ENCODE measurements at places on chromosomes 3 and 15.

- H3K4me1 ChIP-seq: no peaks in the 10 kb centered on the region
- H3K4me3 ChIP-seq: no peak overlapping the region
- no peaks in the 10 kb centered on the region for H3K36me3 ChIP-seq
- no peak for DNase-seq
- H3K27me3 ChIP-seq: no peaks in the 10 kb centered on the region
These were observed 8.3 kb upstream of the LMOD3 start for GRCh38 chr3:69130689-69131088.

DNA sequence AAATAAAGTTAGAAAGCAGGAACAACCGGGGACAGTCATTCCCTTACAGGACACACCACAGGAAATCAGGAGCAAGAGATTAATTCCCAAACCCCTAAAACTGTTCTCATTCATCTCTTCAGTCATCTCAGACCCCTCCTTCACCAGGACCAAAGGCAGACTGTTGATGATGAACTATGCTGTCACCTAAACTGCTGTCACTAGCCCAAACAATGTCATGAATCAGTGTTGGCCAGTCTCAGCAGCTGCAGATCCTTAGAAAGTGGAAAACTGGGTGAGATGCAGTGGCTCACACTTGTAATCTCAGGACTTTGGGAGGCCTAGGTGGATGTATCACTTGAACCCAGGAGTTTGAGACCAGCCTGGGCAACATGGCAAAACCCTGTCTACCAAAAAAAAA is 909.6 kb downstream of the ROBO1 start:
- H3K4me3 ChIP-seq: no peak overlapping the region
- DNase-seq: no peak
- no peaks in the 10 kb centered on the region for H3K4me1 ChIP-seq
- no peak overlapping the region for H3K27ac ChIP-seq
- no peaks in the 10 kb centered on the region for H3K27me3 ChIP-seq

DNA sequence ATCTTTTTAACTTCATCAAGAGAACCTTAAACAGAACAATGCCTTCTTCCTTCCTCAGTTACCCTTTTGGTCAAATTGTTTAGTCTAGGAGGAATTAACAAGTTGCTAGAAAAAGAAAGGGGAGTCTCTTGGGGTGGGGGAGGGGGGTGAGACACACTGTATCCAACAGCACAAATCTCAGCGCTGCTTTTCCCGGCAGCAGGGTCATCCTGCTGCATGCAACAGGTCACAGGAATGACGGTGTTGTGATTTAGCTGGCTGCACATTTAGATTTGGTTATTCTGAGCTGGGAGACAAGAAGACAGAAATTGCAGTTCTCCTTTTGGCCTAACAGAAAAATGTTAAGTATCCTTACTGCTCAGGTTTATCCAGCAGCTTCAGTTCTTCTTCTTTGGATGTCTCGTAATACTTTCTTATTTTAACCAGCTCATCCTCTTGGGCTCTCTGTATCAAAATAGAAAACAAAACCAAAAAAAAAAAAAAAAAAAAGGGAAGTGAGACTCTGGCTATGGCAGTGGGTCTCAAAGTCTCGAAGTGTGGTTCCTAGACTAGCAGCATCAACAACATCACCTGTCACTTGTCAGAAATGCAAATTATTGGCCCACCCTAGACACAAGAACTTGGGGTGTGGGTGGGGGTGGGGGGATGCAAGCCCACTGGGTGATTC is 190.5 kb downstream of the GREM1 start:
- no peak for DNase-seq
- H3K4me1 ChIP-seq: no peaks in the 10 kb centered on the region
- H3K4me3 ChIP-seq: no peak overlapping the region

DNA sequence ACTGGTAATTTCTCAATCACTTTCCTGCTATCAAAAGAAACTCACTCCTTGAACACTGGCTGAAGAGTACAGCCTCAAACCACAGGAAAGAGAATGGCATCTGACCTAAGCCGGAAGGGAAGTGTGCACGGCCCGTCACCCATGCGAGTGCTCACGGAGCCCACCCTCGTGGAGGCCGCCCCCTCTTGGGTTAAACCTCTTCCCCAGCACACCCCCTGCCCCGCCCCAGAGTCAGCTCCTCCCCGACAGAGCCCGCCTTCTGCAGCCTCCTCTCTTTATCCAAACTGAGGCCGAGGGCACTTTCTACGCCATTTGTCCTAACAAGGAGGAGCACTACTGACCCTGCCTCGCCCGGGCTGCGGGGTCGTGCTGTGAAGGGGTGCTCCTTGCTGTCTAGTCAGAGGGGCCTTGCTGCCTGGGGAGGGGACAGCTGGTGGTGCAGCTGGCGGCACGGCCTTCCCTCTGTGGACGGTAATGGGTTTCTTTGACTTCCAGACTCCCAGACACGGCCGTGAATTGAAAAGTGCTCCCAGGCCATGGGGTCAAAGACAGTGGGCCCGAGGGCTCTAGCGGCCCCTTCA is 137.7 kb downstream of the NSMCE3 start:
- DNase-seq: no peak
- H3K4me1 ChIP-seq: peaks cover 2% of the 10 kb centered on the region
- H3K27me3 ChIP-seq: no peaks in the 10 kb centered on the region

DNA sequence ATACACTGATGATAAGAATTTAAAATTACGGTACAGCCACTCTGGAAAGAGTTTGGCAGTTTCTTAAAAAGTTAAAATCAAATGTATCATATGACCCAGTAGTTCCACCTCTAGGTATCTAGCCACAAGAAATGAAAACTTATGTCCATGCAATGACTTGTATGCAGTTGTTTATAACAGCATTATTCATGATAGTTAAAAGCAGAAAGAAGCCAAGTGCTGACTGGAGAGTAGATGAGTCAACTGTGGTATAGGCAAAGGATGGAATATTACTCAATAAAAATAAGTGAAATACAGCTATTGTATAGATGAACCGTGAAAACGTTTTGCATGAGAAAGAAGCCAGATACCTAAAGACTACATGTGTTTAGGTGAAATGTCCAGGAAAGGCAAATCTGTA is 14.8 kb downstream of the GPR87 start:
- no peak overlapping the region for H3K27ac ChIP-seq
- no peaks in the 10 kb centered on the region for H3K36me3 ChIP-seq
- H3K4me1 ChIP-seq: peaks cover 9% of the 10 kb centered on the region
- no peak for DNase-seq
- no peaks in the 10 kb centered on the region for H3K27me3 ChIP-seq

DNA sequence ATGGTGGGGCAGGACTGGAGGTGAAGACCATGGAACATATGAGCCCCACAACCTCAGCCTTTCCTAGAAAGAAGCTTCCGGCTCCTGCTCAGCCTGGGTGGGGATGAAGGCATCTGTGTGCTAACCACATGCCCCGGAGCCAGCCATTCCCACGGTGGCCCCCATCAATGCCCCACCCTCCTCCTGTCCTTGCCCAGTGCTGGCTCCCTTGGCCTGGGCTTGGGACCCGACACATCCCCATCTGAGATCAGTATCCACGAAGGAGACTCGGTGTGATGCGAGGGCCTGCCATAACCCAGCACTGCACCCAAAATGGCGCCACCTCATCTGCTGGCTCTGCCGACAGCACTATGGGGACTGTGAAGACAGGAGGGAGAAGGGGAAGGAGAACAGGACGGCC is 16.5 kb upstream of the PLXND1 start:
- H3K4me3 ChIP-seq: no peak overlapping the region
- no peaks in the 10 kb centered on the region for H3K27me3 ChIP-seq
- H3K36me3 ChIP-seq: no peaks in the 10 kb centered on the region
- no peak for DNase-seq

DNA sequence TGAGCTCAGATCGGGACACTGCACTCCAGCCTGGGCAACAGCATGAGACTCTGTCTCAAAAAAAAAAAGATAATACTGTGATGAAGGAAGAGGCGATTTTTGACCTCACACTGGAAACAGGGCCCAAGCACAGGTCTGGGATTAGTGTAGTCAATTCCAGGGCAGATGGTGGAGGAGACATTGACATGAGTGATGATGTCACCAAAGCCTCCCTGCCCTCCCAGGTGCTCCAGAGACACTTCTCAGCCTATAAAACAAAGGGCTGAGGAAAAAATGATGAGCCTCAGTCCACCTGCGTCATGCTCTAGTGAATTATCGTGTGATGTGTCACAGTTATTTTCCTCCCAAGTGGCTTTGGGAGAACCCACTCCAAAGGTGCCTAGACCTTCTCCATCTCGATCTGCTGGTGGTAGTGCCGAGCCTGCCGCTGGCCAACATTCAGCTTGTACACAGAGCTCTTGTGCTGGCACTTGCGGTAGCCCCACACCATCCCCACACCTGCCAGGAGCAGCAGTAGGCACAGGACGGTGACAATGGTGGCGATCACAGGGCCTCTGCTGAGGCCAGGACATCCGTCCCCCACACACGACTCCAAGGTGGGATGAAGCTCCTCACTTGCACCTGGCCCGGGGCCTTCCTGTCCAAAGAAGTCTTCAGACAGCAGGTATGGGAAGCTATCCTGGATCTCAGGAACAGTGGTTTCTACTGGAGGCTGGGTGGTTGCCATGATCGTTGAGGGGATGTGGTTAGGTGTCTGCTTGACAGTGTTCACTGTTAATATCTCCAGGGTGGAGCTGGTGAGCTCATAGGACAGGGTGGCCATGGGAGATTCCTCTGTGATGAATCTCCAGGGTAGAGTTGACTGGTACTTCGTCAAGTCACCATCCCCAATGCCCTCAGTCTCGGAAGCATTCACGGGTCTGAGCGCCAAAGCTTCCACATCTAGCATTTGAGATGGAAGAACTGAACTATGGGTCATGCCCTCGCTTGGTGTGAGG is 38.8 kb downstream of the CRTAP start:
- no peak for DNase-seq
- no peak overlapping the region for H3K27ac ChIP-seq
- H3K4me1 ChIP-seq: no peaks in the 10 kb centered on the region
- H3K36me3 ChIP-seq: no peaks in the 10 kb centered on the region
- H3K4me3 ChIP-seq: no peak overlapping the region

Data from iPS DF 6.9 (cell line).